Stimulated activated CD4-positive, alpha-beta T cell treated with anti-CD3 and anti-CD28 coated beads, TNF-alpha, amount 100 ng/mL, for 4 hours (primary cell): ENCODE measurements at places on chromosomes 7 and 10.

- DNase-seq, result no peak
These were observed 53.0 kb upstream of the DRGX start for GRCh38 chr10:49448924-49449323.

DNA sequence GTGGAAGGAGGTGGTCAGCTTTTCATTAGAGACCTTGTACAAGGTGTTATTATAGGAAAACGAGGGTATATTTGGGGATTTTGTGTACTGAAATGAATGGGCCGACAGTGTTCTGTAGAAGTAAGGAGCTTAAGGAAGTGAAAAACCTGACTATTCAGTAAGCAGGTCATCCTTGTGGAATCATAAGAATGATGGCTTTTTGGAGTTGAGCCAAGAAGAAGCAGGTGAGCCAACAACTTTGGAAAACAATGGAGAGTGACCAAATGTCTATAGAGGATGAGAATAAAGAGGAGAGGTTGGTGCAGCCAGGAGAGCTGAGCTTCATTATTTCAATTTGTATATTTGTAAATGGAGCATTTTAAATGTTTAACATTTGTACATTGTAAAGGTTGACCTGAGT, 595.7 kb downstream of the CCSER2 start:
- DNase-seq, result no peak

GRCh38 chr7:767941-768731, 41.1 kb upstream of the PRKAR1B start:
- DNase-seq, result no peak

DNA sequence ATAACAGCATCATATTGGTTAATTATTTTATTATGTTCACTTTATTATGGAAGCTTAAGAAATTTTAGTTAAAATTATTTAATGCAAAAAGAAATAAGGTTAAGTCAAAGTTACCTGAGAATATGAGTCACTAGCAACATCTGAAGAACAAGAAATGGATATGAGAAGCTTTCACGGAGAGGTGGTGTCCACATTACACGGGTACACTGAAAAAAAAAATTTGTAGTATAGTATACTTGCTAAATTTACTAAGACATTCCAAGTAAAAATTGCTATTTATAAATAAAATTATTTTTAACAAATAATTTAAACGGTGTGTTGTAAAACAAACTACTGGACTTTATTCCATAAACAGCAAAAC, 63.9 kb downstream of the DPY19L1 start:
- DNase-seq, result no peak

DNA sequence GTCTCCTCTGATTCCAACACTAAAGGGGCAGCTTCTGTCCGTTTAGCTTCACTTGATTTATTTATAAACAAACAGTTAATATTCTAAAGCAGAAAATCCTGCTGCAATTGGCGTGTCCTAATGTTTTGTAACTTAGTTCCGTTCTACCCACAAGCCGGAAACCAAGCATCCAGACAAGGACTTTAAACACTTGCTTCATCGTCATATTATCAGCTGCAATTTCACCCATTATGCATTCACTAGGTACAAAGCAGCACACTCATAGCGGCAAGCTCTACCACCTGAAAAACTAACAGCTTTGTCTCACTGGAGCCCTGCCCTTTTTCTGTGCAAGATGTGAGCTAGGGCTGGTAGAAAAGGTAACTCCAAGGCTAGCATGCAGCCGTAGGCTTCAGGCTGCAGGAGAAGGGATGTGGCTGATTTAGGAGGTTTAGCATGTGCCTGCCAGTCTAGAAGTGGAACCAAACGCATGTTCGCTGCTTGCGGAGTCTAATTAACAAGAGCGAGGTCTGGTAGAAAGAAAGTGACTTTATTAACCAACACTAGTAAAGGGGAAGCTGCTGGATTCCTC, 43.7 kb upstream of the BPGM start:
- no peak for DNase-seq

- DNase-seq, result no peak
These were observed 25.7 kb upstream of the AGFG2 start for GRCh38 chr7:100513212-100513810.

DNA sequence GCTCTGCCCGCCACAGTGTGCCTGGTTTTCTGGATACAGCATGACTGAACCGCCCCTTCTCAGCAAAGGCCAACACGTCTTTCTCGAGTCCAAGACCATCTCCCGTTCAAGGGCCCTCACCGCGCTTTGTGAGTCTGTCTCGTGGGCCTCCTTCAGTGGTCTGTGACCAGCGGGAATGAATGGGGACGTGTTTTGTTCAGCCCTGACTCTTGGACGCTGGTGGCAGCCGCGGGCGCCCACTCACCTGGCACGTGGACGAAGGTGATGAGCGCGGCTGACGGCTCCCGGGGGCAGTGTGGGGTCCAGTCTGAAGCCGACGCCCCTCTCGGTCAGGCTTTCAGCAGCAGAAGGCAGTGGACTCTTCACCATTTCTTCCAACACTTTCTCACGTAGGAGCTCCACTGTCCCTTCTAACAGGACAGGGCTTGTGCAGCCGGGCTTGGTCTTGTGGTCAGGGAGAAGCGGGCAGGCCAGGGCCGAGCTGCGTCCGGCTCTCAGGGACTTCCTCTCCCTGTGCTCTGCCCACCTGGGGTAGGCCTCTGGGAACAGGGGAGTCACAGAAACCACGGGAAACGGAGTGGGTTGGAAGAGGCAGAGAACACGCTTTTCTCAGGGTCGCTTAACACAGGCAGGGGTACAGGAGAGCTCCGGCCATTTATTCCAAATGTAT, 30.4 kb downstream of the AMZ1 start:
- no peak for DNase-seq
